ENCODE measurements at places on chromosomes 2 and 18. TPM values are rescaled to one million over a fixed set of nuclear protein-coding genes. Genes with fewer than 3 reads are reported as not detected.

DNA sequence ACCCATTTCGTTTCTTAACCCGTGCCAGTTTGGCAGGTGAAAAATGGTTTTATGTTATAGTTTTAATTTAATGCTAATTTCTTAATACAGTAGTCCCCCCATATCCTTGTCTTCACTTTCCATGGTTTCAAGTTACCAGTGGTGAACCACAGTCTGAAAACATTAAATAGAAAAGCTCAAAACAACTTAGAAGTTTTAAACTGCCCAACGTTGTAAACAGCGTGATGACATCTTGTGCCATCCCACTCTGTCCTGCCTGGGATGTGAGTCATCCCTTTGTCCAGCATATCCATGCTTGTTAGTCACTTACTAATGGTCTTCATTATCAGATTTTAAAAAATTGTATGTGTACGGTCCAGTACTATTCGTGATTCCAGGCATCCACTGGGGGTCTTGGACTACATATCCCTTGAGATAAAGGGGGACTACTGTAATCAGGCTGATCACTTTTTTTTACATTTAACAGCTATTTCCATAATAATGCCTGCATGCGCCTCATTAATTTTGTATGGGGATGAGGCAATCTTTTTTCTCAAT is 31.9 kb downstream of the SLC66A3 start:
- DNase-seq = no peak

DNA sequence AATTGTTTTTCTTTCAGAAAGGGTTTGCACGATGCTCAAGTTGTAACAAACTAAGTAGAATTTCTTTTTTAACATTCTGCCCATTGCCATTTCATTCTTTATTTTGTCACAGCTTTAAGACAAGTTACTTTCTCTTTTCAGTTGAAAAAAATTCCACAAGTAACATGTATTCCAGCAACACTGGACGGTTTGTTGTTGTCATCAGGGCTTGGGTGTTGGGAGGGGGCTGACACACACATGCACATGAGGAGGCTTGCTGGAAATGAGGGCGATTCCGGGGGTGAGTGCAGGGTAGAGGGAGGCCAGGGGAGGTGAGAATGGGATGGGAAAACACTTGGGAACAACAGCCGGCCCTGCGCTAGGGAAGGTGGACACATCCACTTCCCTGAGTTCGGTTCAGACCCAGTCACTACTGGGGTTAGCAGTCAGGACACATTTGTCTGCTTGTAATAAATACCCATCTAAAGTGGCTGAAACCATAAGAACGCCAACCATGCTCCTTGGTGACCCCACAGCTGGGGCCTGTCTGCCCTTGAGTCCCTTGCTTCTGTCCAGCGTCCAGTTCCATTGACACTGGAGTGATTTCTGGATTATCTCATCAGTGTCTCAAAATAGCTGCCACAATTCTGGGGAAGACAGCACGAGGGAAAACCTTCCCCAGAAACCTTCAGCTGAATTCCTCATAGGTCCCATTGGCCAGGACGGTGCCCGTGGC is 141.8 kb upstream of the BCL2L11 start:
- DNase-seq = no peak

GRCh38 chr18:48022531-48023329 is 92.3 kb upstream of the SMAD2 start:
- no peak for DNase-seq

DNA sequence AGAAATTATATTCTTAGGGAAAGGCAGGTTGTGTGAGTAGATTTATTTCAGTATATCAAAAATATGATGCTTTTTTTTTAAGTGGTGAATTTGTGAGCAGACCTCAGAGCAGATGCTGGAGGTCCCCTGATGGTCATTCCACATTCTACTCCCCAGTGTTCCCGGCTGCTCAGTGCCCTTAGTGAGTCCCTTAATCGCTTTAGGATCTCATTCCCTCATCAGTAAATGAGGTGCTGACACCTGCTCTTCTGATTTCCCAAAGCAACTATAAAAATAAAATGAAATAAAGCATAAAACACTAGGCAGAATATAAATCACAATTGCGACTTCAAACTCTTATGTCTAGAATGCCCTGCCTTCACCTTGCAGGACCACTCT is 216.2 kb upstream of the TNP1 start:
- no peak for DNase-seq

GRCh38 chr2:238346544-238346943 is 26.2 kb downstream of the TRAF3IP1 start:
- no peak for DNase-seq

UGT1A3 gene
- not detected for total RNA-seq

- no peak for DNase-seq
Observed at GRCh38 chr2:2232167-2232566, 98.9 kb downstream of the MYT1L start.
